ENCODE measurements at places on chromosomes 2 and 18. TPM values are rescaled to one million over a fixed set of nuclear protein-coding genes. Genes with fewer than 3 reads are reported as not detected.
A peak's percentile ranks its signal among the peaks of the same experiment; 100 is the strongest.

The CFAP65 gene
- 0.39 TPM for total RNA-seq

The PCGF1 gene
- 18.4 TPM for total RNA-seq

The CCDC68 gene
- 50.9 TPM for total RNA-seq

The SERPINB13 gene
- not detected for total RNA-seq

The EGR4 gene
- total RNA-seq, result not detected

The GPN1 gene
- 20.7 TPM for total RNA-seq

The FSIP2 gene
- 10.6 TPM for total RNA-seq

The KIAA2012 gene
- 0.11 TPM for total RNA-seq

The CTAGE1 gene
- total RNA-seq, result not detected

The ANKRD62 gene
- total RNA-seq, result 0.37 TPM

The REG3A gene
- total RNA-seq, result 3.7 TPM

The DOCK10 gene
- total RNA-seq, result 14.0 TPM

The SKOR2 gene
- total RNA-seq, result not detected

The POMC gene
- total RNA-seq, result 0.31 TPM

The GAD1 gene
- 0.31 TPM for total RNA-seq

The SH3BP4 gene
- total RNA-seq, result 41.8 TPM

The COMMD1 gene
- total RNA-seq, result 25.0 TPM

The HOXD4 gene
- 3.8 TPM for total RNA-seq

The ARHGAP15 gene
- 8.8 TPM for total RNA-seq

DNA sequence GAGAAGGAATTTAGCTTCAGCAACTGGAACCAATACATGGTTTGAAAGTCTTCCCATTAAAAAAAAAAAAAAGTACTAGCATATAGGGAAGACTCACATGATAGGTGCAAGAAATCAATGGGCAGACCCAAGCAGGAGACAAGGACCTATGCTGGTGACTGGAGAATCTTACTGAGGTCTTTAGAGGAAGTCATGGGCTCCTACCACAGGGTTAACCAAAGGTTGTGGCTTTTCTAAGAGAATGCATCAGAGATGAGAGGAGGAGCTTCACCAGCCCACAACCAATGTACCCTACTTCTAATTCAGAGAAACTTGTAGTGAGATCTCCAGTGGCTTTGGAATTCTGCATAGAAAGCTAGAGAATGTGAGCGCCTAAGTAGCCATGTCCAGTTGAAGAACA lies 207.4 kb downstream of the NCKAP5 start:
- DNase-seq, result no peak

DNA sequence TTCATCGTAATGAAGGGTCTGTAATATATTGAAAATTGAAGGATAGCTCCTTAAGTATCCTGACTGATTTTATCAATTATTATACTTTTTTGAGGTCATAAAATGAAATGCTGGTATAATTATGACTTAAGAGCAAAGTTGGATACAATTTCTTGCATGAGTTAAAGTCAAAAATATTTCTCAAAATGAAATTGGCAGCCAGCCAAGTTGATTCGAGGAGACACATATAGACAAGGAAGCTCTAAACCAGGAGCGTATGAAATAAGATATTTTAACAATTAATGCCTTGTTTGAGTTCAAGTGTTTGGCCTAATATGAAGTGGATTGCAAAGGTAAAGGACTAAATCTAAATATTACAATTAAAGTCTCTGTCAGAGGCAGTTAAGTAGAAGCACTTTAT lies 260.4 kb upstream of the DSEL start:
- DNase-seq, result no peak

- DNase-seq, result no peak
Measured at GRCh38 chr18:73741946-73742345, 405.7 kb downstream of the FBXO15 start.

- no peak for DNase-seq
Measured at GRCh38 chr2:18551169-18551568, 9.3 kb downstream of the RDH14 start.

- DNase-seq, result no peak
Measured at GRCh38 chr18:12283256-12283655, 24.8 kb upstream of the TUBB6 start.

GRCh38 chr2:28507796-28508764 lies 12.2 kb downstream of the PLB1 start:
- DNase-seq, result peak; percentile 43

DNA sequence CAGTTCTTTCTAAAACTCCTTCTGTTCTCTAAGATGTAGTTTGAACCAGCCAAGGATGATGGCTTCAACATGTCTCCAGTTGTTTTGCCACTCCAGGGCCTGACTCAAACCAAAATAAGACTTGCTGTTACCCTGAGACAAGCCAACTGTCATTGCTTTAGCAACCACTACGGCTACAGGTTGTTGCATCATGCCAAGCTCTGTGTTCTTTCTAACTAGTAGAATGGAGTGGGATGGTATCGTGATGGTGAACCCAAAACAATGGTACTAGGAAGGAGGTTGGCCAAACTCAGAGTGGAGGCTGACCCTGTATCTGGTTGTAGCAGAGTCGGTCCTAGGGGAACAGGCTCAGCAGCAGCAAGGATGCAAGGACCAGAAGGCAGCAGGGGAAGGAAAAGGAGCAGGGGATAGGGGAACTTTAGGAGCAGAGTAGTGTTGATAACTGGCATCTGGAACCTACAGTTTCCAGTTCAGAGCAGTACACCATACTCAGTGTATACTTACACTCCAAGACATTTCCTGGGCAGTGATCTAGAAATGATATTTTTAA lies 51.6 kb downstream of the PDK1 start:
- DNase-seq, result no peak

DNA sequence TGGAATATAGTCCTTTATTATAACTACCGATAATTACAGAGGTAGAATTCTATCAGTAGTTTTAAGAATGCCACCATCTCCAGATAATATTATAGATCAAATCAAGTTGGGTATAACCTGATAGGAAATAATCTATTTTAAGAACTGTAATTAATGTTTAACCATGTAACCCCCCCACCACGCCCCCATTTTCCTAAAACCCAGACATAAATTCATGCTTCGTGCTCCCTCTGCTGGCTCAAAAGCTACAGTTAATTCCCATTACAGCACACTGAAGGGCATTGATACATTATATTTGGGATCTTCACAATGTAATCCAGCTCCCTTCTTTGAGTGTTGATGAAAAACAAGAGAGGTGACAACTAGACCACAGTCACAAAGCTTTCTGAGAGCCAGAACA lies 228.0 kb upstream of the SMAD7 start:
- DNase-seq, result no peak

- DNase-seq, result peak; percentile 14
Measured at GRCh38 chr2:70558195-70558808, 4.7 kb upstream of the TGFA start.

- DNase-seq, result no peak
Measured at GRCh38 chr18:34773378-34773777, 63.3 kb downstream of the DTNA start.

GRCh38 chr18:60663060-60663989 lies 290.8 kb upstream of the MC4R start:
- no peak for DNase-seq

- DNase-seq, result no peak
Measured at GRCh38 chr2:14899621-14900414, 267.3 kb downstream of the LRATD1 start.

- DNase-seq, result no peak
Measured at GRCh38 chr18:75253784-75254183, 43.2 kb downstream of the TSHZ1 start.

- peak; percentile 66 for DNase-seq
Measured at GRCh38 chr2:47373747-47374146, 29.2 kb upstream of the MSH2 start.

GRCh38 chr18:63321291-63321690 lies 1.7 kb upstream of the BCL2 start:
- DNase-seq, result no peak

- no peak for DNase-seq
Measured at GRCh38 chr2:110869472-110870446, 137.4 kb downstream of the ACOXL start.

DNA sequence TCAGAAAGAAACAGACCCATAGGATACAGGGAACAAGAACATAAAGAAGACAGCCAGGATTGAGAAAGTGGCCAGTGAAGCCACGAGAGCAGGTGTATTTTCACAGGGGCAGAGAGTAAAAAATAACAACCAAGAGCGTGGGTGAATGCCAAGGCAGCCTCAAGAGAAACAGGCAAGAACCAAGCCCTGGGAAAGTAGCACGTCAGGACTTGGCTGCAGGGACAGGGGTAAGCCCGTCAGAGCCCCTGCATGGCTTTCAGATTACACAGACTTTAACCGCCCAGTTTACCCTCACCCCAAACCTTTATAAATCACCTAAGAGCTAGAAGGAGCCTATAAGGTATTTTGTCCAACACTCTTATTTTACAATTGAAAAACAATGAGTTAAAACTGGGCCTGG lies 43.7 kb downstream of the ARL4C start:
- no peak for DNase-seq

DNA sequence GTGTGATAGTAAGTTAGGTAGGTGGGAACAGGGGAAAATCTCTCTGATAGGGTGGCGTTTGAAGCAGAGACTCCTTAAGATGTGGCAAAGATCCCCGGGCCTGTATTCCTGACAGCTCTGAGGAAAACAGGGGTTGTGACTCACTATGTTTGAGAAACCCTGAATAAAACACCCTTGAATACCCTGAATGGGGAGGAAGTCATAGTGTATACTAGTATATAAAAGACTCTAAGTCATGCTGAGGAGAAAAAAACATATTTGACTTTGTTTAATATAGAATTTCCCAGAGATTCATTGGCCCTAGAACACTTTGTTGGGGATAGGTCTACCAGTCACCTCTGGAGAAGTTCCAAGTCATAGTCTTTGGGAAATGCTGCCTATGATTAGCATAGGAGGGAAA lies 590.9 kb downstream of the IRS1 start:
- no peak for DNase-seq

Data from left colon (tissue), 2 donors.